ENCODE measurements at places on chromosomes 3 and 15.
A peak's percentile ranks its signal among the peaks of the same experiment; 100 is the strongest.

GRCh38 chr15:75606711-75607699 is 18.5 kb downstream of the SNUPN start:
- no peak for DNase-seq

DNA sequence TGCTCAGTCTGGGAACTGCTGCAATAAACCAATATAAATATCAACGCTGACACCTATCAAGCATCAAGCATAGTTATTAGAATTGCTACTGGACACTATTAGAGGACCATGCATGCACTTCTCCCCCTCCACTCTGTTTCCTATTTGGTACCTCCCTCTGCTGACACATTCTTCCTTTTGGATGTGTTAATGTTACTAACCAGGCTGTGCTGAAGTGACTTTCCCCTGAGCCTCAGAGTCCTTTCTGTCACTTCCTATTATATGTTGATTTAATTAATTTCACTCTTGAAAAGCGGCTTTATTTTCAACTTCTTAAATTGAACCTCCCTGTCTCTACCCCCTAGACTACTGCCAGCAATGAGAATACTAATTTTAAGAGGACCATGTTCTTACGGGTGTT is 379.1 kb downstream of the MCTP2 start:
- DNase-seq = no peak

DNA sequence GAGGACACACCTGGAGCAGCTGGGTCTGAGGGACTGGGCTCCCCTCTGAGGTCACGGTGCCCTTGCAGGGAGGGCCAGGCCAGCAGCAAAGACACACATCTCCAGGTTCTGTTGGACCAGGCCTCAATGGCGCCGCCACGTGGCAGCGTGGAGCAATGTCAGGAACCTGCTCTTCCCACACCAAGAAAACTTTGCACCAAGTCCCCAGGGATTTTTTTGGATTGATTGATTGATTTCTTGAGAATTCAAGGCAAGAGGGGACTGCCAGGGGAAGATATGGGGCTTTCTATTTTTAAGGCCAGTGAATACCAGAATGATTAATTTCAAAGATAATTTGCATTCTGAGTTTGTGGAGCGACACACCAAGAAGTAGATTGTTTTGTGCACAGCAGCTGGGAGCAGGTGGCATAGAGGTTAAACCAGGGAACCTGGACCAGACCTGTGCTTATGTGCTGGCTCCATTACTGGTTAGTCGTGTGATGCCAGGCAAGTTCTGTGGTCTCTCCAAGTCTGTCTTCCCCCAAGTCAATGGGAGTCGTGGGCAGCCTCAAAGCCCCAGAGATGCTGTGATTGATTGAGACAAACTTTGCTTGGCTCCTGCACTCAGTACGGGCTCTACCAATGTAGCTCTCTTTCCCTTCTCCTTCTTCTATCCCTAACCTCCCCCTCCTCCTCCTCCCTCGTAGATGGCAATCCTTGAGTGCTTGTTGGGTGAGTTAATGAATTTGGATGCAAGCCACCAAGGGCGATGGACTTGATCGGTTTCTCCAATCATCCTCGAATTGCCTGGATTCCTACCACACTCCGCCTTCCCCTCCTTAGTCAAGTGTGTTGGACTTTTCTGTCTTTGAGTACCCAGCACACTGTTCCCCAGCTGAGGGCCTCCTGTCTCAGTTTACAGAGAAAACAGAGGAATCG is 96.2 kb upstream of the TRPM1 start:
- peak; percentile 51 for DNase-seq

- DNase-seq = no peak
Measured at GRCh38 chr3:77618686-77619085, 578.8 kb downstream of the ROBO2 start.

- DNase-seq = peak; percentile 79
Measured at GRCh38 chr3:134212967-134213665, 37.5 kb downstream of the RYK start.

DNA sequence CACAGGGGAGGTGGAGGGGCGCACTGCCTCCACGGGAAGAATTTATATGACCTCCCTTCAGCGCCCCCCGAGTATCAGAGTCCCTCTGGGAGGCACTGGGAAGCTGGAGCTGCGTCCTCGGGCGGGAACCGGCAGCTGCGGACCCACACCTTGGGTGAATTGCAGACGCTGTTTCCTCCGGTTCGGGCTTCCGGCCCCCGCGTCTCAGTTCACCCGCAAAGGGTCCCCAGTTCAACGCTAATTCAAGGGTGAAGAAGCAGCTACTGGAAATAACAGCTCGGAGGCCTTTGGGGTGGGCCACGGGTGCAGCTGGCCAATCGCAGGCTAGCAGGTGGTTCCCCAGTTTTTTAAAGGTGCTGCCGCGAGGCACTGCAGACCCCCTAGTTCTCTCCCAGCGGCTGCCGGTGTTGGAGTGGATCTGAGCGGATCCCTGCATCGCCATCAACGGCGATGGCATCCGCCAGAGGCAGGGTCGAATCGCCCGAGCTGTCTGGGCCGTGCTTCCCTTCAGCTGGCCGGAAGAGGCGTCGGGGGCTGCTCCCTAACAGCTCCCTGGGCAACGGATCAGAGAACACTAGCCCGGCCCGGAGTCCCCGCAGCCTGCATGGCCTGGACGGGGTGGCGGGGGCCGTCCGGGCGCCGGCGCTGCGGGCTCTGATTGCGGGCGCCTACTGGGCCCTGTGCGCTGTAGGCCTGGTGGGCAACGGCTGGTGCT is 19.4 kb upstream of the ADAMTS7 start:
- no peak for DNase-seq

DNA sequence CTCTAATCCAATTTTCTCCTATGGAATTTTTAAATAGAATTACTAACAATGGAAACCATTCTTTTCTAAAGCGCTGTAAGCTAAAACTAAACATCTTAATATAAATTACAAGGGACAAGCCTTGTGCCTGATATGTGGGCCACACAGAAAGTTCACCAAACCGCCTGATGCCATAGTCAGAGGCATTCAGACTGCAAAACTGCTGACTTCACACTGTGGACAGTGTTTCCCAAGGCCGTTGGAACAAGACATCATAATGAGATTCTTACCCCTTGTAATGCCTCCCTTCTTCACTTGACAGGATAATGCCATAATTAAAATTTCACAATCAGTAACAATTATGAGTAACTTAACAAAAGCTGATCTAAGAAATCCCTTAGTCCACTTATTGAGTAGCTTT is 14.9 kb downstream of the SH3GL3 start:
- no peak for DNase-seq

GRCh38 chr15:83250781-83251180 is 33.7 kb downstream of the BNC1 start:
- no peak for DNase-seq

DNA sequence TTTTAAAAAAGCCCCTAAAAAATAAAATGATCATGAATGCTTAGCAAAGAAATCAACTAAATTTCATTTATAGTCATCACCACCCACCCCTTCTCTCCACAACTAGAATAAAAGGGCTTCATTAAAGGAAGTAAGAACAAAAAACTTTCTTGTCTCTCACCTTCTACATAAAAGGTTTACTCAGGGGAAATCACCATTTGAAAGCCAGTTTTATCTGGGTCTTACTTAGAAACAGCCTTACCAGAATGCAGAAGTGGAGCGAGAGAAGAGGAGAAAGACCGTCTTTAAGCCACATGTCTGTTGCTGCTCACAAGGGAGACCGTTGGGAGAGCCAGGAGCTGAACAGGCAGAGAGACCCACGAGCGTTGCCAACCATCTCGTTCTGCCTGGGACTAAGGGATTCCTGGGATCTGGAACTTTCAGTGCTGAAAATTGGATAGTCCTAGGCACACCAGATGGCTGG is 350.1 kb upstream of the PROK2 start:
- DNase-seq = no peak

GRCh38 chr3:196789885-196790359 is 50.3 kb downstream of the PAK2 start:
- DNase-seq = no peak

- no peak for DNase-seq
Measured at GRCh38 chr15:99408236-99409096, 157.2 kb downstream of the LRRC28 start.

GRCh38 chr3:151283387-151283786 is 5.0 kb upstream of the P2RY14 start:
- no peak for DNase-seq

DNA sequence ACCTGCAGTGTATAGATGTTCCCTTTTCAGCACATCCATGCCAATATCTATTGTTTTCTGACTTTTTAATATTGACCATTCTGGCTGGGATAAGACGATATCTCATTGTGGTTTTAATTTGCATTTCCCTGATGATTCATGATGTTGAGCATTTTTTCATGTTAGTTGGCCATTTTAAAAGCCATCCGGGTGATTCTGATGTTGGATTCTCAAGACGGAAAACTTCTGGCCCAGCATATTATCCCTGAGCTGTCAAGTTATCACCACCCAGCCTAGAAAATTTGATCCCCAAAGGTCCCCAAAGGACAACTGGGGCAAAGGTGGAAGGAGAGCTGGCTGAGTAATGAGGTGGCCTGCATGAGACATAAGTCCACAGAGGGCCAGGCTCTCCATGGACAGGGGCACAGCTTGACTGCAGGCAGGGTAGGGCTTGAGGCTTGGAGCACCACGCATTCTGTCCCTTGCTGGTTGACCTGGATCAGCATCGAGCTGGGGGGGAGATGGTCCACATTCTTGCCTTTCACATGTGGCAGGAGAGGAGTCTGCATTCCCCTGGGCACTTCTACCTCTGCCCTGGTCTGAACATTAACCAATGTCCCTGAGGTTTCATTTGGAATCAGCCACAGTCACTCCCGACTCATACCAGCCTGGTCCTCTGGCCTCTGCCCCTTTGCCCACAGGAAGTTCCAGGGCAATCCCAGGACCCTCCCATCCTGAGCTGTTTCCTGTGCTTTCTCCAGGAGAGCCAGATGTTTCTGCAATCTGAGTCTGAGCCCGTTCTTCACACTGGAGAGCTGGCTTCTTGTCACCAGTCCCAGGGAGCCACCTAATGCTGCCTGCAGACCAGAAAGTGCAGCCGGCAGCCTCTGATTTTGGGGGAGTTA is 69.2 kb downstream of the ISG20 start:
- DNase-seq = no peak

DNA sequence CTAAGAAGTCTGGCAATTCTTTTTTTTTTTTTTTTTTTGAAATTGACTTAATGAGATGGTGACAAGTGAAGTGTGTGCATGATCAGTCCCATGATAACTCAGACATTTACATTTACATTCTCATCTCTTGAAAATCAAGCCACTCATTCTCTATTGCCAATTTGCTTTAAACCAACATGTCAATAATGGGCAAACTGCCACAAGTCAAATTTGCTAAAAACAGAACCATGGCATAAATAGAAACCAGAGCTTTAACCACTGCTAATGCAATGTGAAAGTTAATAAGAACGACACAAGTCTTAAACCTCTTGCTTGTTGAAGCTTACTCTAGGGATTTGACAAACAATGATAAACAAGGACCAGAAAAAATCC is 12.0 kb upstream of the COL8A1 start:
- DNase-seq = no peak

DNA sequence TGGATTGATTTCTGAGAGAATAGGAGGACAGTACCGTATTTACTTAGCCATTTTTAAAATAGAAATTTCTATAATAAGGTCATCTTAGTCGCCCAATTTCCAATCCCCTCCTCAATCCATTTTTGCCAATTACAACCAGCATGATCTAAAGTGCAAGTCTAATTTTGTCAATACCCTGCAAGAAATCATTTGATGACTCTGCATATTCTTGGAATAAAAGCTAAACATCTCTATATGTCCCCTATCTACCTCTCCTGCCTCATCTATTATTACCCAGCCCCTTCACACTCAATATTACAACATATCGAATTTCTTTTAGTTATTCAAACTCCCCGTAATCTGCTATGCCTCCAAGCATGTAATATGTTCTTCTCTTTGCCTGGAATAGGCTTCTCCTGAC is 41.9 kb upstream of the TEX55 start:
- DNase-seq = no peak

DNA sequence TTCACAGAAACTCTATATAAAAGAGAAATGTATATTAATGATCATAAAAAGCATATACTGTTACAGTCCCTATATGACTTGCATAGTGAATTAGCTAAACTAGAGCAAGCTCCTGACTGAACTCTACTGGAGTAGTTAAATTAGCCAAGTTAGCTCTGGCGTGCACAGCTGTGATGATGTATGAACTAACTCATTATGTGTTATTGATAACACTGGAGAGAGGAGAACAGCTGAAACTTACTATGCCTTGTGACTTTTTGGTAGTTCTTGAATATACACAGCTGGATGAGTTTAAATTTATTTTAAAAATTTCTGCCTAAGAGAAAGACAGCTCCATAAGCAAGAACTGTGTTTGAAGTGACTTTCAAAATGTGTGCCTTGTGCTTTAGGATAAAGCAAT is 8.1 kb downstream of the TIPARP start:
- DNase-seq = no peak

DNA sequence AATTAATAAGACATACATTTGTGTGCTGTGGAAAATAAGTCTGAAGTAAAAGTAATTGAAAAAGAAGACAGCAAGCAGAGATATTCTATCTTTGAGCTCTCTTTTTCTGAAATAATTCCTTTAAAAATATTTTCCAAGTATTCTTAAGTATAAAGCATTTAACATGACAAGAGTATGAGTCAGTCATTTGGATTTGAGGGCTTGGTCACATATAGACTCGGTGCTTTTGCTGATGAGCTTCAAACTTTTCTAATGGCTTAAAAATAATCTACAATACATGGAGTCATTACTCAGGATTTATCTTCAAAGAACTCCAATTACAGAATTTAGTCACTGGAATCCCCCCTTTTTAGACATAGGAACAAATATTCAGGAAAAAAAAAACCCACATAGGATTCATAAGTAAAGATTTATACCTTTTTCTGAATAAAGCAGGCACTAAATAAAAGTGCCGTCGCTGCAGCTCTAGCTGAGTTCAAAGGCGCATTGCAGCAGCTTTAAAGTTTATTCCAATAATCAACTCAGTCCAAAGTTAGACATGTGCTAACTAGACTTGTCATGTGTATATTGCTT is 147.5 kb downstream of the CTNNB1 start:
- DNase-seq = no peak

DNA sequence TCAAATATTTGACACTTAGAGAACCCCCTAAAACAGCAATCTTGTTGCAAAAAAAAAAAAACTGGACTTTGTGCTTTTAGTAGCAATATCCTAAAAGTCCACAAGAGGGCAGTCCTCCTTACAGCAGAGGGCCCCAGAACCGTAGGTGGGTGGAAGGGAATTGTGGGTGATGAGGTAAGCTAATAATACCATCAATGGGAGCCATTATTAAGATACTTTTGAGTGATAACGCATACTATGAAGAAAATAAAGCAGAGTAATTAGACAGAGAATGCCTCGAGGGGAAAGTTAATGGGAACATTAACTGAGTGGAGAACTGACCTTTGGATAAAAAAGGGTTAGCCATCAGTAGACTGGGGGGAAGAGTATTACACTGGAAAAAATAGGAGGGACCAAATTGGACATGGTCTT is 229.9 kb downstream of the THRB start:
- DNase-seq = no peak

GRCh38 chr3:144294659-144295538 is 323.3 kb downstream of the DIPK2A start:
- DNase-seq = no peak

DNA sequence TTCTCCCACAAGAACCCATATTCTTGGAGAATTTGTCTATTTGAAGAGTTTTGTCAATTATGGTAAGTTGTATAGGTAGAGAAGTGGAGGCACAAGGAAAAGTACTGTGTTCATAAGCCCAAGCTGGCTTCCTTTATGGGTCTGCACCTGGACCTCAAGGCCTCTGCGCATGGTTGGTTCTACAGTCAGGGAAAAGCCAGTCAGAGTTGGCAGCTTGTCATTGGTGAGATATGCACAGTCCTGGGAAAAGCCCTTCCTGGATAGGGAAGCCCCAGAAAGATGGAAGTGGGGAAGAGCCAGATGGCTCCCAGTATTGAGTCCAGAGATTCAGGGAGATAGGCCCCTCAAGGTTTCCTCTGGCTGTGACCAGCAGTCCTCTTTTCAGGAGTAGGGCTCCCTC is 15.8 kb downstream of the BOC start:
- no peak for DNase-seq
